ENCODE measurements at places on chromosomes 1 and 21.

GRCh38 chr1:87766737-87767136 is 438.1 kb downstream of the LMO4 start:
- DNase-seq = no peak

GRCh38 chr1:180533266-180533987 is 25.3 kb upstream of the OVAAL start:
- DNase-seq = peak; percentile 15

DNA sequence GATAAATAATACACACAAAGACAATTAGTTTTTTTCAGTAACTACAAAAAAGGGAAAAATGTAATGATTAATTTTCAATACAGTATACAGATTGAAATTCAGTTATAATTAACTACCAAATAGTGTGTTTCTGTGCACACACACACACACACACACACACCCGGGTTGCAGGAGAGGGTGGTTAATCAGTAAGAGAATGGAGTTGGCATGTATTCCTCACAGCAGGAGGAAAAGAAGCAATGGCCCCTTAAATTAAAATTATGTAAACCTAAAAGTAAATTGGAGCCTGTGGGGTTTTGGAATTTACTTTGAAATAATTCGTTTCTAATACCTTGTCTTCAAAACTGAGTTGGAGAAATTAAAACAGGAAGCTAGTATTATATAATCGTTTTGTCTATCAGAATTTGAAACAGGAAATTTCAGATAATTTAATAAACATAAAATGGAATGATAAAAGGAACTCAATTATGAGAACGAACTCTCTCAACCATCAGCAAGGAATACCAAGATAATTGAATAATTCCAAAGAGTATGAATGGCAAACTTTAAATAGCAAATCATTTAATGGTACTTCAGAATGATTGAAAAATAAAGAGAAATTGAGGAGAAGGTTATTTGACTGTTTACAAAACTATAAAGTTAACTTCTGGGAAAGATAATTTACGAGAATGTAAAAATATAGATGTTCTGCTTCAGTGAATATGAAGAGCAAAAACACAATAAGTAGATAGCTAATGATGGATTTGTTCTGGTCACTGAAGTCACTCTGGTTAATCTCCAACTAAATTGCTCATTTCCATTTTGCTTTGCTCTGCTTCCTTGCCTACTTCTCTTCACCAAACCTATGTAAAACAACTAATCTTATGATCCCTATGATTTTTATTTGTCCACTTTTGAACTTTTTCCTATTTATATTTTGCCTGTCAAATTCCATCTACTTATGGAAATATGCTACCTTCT is 547.9 kb upstream of the ZP4 start:
- no peak for DNase-seq

DNA sequence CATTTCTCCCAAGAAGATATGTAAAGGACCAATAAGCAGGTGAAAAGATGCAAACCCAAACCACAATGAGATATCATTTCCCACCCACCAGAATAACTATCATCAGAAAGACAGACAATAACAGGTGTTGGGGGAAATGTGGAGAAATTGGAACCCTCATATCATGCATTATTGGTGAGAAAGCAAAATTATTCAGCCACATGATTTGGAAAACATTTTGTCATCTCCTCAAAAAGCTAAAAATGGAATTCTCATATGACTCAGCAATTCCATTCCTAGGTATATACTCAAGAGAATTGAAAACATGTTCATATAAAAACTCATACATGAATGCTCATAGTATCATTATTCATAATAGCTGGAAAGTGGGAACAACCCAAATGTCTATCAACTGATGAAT is 25.1 kb upstream of the RNF186 start:
- no peak for DNase-seq

DNA sequence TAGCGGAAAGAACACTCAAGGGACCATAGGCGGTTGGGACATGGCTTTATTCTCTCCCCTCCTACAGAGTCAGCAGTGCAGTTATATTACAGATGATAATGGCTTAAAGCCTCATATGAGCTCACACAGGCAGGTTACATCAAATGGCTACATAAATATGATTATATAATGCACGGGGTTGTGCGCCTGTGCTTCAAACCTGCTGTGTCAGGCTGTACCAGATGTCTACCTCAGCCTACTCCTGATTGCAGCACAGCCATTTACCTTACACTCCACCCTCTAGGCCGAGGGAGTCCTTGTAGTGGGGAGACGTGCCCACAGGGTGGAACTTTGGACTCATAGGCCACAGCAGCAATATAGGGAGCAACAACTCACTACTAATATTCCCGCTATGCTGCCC is 16.4 kb upstream of the TBX19 start:
- no peak for DNase-seq

- no peak for DNase-seq
Measured at GRCh38 chr1:177432897-177433296, 262.1 kb downstream of the BRINP2 start.

DNA sequence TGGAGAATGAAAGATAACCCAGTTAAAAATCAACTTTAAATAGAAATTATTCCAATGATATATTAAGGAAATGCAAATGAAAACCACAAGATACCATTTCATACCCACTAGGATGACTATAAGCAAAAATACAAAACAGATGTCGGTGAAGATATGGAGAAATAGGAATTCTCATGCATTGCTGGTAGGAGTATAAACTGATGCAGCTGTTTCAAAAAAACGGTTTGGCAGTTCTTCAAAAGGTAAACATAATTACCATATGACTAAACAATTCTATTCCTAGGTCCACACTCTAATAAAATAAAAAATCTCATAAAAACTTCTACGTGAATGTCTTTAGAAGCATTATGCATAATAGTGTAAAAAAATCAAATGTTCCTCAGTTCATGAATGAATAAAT is 763.3 kb upstream of the BRINP3 start:
- DNase-seq = no peak

DNA sequence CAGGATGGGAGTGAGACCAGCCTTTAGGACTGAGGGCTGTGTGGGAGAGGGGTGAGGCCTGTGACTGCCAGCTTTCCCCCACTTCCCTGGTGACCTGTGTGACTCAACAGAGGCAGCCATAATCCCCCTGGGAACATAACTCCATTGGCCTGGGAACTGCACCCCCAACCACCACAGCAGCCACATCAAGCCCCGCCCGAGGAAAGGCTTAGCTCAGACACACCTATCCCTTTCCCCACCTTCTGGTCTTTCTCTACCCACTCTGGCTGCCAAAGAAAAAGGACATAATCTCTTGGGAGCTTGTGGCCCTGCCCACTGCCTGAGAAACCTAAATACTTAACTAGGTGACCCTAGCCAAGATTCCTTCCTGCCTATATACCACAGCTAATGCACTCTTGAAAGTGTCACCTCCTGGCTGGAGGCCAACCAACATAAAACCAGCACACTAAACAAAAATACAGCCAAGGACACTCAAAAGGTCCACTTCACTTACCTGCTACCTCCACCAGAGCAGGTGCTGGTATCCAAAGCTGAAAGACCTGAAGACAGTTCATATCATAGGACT is 406.6 kb upstream of the CAMK1G start:
- no peak for DNase-seq

- DNase-seq = no peak
Measured at GRCh38 chr1:242454262-242455051, 70.0 kb downstream of the PLD5 start.

GRCh38 chr1:176102768-176103350 is 104.2 kb downstream of the COP1 start:
- DNase-seq = no peak

DNA sequence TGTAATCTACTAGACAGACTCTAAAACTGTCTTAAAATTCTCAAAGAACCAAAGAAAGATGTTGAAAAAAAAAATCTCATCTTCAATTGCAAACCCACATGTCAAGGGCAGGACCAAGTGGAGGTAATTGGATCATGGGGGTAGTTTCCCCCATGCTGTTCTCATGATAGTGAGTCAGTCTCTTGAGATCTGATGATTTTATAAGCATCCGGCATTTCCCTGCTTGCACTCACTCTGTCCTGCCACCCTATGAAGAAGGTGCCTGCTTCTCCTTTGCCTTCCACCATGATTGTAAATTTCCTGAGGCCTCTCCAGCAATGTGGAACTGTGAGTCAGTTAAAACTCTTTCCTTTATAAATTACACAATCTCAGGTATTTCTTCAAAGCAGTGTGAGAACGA is 257.0 kb downstream of the HHIPL2 start:
- DNase-seq = no peak

GRCh38 chr1:176032040-176032645 is 174.9 kb downstream of the COP1 start:
- DNase-seq = no peak

DNA sequence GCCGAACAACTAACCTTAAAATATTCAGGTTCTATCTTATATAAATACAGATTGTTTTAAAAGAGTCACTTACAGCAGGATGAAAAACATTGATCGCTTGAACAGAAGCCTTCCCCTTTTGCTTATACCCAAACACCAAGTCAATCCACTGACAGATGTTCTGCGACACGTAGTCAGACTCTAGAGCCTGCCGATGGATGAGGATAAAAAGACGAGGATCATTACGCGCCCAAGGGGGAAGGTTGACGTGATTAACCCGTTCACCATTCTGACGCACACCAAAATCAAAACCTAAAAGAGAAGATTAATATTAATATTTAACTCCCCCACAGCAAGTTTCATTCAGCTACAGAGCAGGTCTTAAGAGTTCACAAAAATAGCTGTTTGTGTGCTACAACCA is 59.4 kb upstream of the GNG4 start:
- no peak for DNase-seq

GRCh38 chr1:2603521-2604155 is 17.1 kb downstream of the PRXL2B start:
- no peak for DNase-seq

DNA sequence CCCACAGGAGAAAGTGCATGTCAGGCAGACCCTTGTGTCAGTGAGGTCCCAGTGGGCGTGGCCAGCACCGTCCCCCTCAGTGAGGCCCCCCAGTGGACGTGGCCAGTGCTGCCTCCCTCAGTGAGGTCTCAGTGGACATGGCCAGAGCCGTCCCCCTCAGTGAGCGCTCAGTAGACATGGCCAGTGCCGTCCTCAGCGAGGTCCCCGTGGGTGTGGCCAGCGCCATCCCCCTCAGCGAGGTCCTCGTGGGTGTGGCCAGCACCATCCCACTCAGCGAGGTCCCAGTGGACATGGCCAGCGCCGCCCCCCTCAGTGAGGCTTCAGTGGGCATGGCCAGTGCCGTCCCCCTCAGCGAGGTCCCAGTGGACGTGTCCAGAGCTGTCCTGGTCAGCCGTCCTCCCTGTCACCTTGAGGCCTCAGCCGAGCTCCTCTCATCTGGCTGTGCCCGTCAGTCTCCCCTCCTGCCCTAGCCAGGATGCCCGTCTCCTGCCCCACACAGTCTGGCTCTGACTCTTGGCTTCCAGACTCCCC is 35.5 kb downstream of the PDE9A start:
- DNase-seq = no peak

DNA sequence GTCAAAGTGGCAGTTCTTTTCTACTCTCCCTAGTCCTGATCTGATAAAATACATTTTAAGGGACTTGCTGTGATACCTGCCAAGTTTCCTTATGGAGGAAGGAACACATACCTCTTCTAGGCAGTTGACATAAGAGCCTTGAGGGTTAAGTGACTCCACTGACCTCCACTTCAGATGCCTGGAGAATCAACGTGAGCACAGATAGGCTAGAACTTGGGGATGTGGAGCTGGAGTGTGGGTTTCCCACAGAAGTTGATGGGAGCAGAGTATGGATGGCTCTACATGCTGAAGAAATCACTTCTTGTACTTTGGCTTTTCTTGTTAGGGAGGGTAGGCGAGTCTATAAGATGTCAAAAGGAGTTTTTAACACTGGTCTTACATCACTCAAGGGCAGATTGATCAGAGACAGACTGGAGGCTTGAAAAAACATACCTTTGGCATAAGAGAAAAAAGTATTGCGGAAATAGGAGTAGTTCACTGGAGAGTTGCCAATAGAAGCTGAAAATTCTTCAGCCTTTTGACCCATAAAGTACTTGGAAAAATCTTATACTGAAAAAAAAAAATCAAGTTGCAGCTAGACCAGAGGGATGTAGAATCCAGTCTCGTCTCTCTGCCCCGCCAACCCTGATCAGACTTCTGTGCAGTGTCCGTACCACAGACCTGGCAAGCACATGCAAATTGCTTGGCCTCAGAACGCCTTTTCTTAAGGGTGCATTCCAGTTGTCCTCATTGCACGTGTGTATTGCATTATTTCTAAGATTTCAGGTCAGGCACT is 5.5 kb downstream of the RHOU start:
- no peak for DNase-seq

DNA sequence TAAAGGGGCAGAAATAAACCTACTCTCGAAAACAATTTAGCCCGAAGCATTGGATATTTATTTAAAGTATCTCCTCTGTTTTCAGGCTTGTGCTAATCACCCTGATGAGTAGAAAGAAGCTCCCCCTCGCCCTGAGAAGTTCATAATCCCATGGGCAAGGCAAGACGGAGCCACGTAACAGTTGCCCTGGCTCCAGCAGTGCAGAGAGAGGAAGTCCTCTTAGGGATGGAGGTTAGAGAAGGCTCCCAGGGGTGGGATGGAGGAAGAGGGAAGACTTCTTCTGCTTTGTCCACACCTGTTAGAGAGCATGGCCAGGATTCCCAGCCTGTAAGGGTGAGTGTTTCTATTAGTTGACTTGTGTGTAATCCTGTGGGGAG is 3.4 kb upstream of the GPR25 start:
- no peak for DNase-seq

DNA sequence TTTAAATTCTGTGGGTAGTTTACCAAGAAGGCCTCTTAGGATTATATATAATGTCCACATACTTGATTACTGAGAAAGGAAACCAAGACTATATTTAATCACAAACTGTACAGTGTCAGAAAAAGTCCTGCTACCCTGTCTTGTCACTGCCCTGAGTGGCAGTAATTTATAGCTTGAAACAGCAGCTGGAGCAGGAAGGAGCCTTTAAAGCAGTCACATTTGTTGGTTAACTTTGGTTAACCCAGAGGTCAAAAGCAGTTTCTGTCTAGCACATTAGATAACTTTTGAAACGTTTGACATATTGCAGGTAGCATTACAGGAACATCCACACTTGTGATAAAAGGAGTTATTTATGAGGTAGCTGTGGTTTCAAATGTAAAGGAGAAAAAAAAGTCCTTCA is 161.7 kb downstream of the ROR1 start:
- DNase-seq = no peak

GRCh38 chr1:211330282-211330936 is 3.8 kb downstream of the TRAF5 start:
- no peak for DNase-seq

GRCh38 chr1:8858112-8858668 is 20.3 kb downstream of the ENO1 start:
- DNase-seq = no peak

- no peak for DNase-seq
Measured at GRCh38 chr21:44347911-44348451, 5.4 kb upstream of the TRPM2 start.

DNA sequence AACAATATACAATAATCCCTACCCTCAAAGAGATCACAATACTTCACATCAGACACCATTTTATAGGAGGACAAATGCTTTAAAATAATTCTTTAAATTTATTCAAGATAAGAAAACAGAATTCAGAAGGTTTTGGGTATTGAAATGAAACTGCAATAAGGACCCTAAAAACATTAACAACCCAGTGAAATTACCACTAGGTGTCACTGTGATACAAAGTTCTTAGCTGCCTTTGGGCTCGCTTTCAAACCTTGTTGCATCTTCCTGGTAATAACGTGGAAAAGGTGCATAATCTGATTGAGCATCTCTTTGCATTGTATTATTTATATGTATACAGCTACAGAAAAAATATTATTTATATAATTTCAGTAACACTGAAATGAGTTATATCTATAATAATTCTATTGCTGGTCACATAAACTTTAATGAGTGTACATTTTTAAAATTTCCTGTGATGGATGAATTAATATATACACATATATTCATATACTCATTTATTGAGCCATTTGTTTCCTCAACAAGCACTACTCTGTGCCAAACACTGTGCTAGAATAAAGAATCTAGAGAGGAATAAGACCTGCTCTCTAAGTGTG is 185.2 kb downstream of the FAF1 start:
- no peak for DNase-seq

All from H1 (cell line).